ENCODE measurements at places on chromosomes 5 and 9.

- no peak for DNase-seq
Observed at GRCh38 chr9:77779010-77779409, 130.9 kb upstream of the GNA14 start.

DNA sequence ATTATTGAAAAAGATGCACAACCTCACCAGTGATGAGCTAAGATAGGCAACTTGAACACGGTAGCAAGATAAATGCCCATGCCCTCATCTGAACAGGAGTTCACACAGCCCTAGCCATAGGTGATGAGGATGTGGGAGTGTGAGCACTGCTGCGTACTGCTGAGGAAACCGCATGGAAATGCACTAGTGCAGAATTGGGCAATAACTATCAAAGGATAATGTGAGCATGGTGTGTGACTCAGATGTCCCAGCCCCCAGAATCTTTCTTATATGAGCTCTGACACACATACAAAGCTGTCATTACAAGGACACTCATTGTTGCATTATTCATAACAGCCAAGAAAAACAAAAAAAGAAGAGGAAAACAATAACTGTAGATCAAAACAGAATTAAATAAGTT is 521.2 kb downstream of the IRX1 start:
- no peak for DNase-seq

- DNase-seq, result no peak
Observed at GRCh38 chr9:5479994-5480694, 29.8 kb downstream of the CD274 start.

- DNase-seq, result peak; percentile 74
Observed at GRCh38 chr5:172603251-172603806, 37.7 kb upstream of the NEURL1B start.

DNA sequence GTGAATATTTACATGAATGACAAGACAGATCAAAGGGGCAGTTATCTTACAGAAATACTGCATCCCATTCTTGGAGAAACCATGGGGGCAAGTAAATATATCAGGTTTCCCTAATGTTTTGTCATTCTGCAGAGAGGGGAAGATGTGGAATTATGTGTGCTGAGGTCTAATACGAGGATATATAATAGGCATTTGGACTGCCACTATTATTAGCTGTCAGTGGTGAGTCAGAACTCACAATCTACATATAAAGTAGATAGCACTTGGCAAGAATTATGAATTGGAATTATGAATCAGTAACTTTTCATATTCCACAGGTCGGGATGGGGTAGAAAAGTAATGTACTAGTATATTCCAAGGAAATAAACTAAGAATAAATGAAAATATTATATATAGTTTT is 121.7 kb downstream of the GIN1 start:
- DNase-seq, result no peak

GRCh38 chr9:137383081-137383783 is 39.7 kb downstream of the EXD3 start:
- DNase-seq, result no peak

DNA sequence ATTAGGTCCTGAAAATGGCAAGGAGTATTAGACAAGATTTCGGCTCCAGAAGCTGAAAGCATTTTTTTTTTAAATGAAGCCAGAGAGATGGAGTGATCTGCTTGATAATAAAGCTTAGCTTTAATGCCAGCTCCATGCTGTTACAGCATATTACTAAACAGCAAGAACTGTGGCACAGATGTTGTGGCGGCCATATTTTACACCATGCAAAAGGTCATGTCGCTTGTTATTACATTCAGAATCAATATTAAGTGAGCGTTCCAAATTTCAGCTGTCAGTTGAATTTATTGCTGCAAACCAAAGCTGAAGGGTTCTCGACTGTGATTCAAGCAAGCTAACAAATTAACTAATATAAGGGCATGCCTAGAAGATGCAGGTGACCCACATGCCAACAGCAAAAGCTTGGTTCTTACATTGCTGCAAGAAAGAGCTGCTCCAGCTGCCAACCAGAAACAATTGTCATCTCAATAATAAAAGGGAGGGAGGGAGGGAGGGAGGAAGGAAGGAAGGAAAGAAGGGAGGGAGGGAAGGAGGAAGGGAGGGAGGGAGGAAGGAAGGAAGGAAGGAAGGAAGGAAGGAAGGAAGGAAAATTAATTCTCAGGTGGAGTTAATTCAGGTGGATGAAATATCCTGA is 517.7 kb upstream of the WWC1 start:
- DNase-seq, result no peak
